ENCODE measurements at places on chromosomes 6 and 20.

- peak; percentile 43 for DNase-seq
Measured at GRCh38 chr6:57221191-57221935, 744 bp downstream of the RAB23 start.

GRCh38 chr6:41170547-41171160 is 7.7 kb upstream of the TREM2 start:
- DNase-seq: no peak

DNA sequence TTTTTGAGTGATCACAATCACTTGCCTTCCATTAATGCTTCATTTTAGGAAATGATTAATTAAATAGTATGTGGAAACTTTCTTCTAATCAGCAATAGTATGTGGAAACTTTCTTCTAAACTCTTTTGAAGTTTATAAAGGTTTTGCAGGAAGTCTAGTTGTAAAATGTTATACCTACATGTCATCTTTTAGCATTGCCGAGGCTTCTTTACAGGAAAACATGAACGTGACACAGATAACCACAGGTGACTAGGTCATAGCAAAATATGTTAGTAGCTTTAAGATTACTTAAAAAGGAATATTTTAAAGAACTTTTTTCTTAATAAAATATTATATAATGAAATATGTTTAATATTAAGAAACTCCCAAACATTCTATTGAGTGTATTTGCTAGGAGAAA is 56.8 kb downstream of the SMAP1 start:
- DNase-seq: no peak

DNA sequence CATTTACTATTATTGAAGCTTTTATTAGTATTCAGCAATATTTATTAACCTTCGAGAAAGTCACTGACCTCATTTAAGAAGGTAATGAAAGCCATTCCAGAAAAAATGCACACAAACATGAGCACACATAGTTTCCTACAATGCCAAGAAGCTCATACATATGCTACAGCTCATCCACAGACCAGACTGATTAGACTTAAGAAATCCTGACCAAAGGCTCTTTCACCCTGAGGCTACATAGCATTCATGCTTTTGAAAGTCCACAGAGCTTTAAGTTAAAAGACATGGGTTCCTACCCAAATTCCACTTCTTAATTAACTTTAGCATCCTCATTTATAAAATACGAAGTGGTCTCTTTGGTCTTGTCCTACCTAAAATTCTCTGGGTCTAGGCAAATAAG is 430.4 kb downstream of the TBC1D32 start:
- peak; percentile 84 for DNase-seq

DNA sequence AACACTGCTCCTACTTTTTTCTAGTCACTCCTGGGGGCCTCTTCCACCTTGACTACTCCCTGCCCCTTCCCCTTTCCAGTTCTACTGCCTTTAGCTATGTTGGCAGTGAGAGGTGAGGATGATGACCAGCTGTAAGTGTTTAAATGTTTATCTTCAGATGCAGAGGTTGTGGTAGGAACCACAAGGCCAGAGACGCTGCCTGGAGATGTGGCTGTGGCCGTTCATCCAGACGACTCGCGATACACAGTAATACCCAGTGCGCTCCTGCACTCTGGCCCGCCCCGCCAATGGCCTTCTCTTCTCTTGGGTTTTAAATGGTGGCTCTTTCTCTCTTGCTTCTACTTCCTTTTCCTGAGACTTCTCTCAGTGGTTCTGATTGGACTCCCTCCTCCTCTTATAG is 4.6 kb downstream of the VARS2 start:
- DNase-seq: no peak

DNA sequence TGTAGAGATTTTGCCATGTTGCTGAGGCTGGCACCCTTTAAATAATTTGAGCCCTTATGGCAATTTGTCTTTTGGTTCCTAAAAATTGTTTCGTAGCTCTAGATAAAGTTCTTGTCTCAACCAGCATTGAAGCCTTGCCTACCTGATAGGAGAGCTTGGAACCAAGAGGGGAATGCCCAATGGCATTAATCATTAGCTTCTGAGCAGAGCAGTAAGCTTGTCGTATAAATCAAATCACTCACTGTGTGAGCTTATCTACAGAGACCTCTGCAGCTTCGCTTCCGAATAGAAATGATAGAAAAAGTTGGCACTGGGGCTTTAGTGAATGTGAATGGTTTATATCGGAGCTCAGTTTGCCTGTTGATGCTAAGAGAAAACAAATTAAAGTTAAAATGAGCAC is 10.7 kb downstream of the ANKRD6 start:
- DNase-seq: no peak

All from NCI-H226 (cell line).